Stimulated activated CD8-positive, alpha-beta memory T cell treated with anti-CD3 and anti-CD28 coated beads, Interleukin-4, amount 100 ng/mL, for 1 hour (primary cell): ENCODE measurements at places on chromosomes 16 and 17.

- DNase-seq = no peak
Measured at GRCh38 chr16:60329108-60329507, 1595.0 kb upstream of the GOT2 start.

DNA sequence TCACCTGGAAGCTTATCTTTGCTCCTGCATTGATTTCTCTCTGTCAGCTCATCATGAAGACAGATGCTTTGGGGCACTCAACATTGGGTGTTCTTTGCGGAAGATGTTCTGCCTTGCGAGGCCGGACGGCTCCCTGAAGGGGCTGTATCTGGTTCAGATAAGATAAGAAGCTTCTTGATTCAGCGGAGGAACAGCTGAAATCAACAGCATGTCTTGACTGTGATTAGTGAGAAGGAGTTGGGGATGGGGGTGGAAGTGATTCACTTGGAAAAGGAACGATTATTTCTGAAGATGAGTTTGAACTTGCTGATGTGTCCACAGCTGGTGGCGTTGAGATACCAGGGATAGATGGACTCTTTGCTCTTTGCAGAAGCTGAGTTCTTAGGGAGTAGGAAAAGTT is 126.9 kb upstream of the WSCD1 start:
- no peak for DNase-seq

- no peak for DNase-seq
Measured at GRCh38 chr17:74431568-74432423, at the start of gene GPRC5C. TSS of gene GPRC5C (plus strand) at chr17:74432088. CDS start at chr17:74439777, 7,689 bp downstream.

DNA sequence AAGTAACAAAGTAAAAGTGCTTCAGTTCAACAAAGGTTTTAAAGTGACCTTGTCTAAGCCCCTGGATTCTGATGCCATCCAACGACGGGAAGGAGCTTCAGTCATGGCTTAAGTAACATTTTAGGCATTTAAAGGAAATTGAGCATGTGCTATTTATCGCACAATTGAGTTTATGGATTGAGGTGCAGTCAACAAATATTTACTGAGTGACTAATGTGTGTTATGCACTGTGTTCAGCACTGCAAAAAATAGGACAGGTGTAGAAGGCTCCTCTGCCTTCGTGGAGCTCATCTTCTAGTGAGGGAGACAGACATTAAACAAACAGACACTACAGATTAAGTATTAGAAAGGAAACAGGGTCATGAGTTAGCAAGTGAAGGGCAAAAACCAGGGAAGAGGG is 12.5 kb downstream of the TMIGD1 start:
- no peak for DNase-seq

- no peak for DNase-seq
Measured at GRCh38 chr17:3167574-3167973, 29.7 kb upstream of the OR1A2 start.

DNA sequence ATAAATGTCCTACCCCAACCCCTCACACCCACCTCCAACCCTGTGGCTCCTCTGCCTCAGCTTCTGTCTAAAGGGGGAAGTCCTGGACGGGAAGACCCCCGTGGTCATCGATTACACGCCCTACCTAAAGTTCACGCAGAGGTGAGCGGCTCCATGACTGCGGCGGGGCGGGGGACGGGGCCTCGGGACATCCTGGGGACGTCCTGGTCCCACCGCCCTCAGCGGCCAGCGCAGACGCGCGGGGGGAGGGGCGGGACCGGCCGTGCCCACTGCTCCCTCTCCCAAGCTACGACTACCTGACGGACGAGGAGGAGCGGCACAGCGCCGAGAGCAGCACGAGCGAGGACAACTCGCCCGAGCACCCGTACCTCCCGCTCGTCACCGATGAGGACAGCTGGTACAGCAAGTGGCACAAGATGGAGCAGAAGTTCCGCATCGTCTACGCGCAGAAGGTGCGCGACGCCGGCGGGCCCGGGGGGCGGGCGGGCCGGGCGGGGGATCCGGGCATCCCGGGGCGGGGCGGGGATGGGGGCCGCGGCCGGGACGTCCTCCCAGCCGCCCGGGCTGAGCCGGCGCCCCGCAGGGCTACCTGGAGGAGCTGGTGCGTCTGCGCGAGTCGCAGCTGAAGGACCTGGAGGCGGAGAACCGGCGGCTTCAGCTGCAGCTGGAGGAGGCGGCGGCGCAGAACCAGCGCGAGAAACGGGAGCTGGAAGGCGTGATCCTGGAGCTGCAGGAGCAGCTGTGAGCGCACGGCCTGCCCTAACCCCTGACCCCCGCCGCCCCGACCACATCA is 6.7 kb downstream of the RUNDC3A start:
- no peak for DNase-seq

- no peak for DNase-seq
Measured at GRCh38 chr17:47301831-47302230, 21.9 kb upstream of the EFCAB13 start.

DNA sequence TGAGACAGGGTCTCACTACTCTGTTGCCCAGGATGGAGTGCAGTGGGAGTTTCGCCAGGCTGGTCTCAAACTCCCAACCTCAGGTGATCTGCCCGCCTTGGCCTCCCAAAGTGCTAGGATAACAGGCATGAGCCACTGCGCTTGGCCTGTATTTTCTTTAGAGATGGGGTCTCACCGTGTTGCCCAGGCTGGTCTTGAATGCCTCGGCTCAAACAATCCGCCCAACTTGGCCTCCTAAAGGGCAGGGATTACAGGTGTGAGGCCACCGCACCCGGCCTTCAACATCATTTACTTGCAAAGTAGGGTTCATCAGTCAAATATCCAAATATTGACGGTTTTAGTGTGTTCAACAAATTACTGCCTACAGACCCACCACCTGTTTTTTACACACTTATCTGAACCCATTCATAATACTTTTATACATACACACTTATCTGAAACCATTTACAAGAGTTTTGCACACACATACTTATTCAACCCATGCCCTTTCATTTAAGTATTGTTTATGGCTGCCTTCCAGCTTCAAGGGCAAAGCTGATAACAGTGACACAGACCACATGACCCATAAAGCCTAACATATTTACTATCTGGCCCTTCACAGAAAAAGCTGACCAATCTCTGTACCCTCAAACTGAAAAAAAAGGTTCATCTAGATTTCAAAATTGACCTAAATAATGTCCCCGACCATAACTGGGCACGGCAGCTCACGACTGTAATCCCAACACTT is 11.9 kb downstream of the TMEM170A start:
- DNase-seq = no peak

DNA sequence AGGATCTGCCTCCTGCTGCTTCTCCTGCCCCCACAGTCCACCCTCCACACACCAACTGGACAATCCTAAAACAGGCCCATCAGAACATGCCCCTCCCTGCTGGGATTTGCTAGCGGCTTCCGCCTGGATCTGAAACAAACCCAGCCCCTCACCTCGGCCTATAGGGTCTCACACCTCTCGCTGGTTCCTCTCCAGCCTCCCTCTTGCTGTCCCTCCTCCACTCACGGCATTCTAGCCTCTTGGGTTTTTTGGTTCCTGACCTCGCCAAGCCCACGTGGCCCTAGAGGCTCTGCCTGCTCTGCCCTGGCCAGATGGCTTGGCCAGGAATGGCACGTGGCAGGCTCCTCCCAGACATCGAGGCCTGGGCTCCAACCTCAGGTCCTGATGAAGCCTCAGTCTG is 15.7 kb upstream of the MTSS2 start:
- no peak for DNase-seq

DNA sequence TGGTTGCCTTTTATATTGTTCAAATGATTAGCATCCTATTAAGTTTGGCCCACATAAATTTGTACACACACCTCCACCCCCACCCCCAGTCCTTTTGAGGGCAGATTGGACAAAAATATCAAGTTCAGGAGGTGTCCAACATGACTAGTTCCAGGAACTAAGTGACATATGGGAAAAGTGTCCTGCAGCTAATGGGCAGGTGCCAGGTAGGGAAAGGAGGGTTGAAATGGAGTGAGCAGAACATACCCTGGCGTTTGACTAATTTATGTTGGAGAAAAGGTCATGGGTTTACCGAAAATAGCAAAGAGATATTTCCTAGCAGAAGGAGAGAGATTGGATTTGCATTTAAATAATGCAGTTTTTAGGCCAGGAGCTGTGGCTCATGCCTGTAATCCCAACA is 4.9 kb downstream of the KCTD2 start:
- DNase-seq = no peak

DNA sequence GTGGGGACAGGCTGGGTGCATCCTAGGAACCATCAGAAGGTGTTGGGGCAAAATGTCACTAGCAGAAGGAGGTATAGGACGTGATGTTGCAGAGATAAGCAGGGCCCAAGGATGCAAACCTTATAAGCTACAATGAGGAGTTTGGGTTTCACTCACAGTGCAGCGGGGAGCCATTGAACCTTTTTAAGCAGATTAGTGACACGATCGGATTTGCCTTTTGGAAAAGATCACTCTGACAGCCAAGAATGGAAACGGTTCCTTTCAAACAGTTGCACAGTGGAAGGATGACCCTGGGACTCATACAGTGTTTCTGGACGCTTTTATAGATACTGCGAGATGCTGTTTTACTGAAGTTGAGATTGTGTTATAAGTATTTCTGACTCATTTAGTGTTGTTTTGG is 131.8 kb upstream of the CACNG3 start:
- DNase-seq = no peak

DNA sequence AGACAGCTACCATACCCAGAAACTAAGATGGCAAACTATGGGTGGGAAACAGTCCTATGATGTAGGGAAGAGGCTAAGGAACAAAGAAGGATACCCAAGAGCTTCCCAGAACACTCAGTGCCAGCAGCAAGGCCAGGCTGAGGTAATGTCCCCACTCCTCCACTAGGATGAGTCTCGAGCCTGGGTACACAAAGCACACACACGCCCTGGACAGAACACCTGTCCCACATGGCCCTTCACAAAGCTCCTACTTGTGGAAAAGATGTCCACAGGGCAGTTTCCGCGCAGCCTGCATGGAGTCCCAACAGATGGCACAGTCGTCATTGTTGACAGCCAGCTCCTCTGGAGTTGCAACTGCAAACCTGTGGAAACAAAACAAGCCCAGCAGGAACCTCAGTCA is 23.9 kb downstream of the AMFR start:
- DNase-seq = no peak

GRCh38 chr16:4263504-4264436 is 9.1 kb downstream of the TFAP4 start:
- DNase-seq = no peak

DNA sequence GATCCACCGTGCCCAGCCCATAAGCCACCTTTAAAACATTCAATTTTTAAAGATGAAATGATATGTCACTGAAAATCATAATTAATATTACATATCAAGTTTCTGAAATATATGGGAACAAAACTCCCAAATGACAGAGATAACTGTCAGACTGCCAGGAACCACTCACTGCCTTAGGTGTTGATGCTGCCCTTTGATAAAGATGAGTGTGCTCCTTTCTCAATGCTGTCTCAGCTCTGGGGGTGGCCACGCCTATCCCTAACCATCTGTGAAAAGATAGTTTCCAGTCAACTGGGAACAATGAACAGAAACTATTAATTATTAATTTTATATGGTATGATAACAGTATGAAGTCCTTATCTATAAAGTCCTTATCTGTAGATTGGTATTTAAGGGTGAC is 177.7 kb downstream of the MYO1D start:
- no peak for DNase-seq

DNA sequence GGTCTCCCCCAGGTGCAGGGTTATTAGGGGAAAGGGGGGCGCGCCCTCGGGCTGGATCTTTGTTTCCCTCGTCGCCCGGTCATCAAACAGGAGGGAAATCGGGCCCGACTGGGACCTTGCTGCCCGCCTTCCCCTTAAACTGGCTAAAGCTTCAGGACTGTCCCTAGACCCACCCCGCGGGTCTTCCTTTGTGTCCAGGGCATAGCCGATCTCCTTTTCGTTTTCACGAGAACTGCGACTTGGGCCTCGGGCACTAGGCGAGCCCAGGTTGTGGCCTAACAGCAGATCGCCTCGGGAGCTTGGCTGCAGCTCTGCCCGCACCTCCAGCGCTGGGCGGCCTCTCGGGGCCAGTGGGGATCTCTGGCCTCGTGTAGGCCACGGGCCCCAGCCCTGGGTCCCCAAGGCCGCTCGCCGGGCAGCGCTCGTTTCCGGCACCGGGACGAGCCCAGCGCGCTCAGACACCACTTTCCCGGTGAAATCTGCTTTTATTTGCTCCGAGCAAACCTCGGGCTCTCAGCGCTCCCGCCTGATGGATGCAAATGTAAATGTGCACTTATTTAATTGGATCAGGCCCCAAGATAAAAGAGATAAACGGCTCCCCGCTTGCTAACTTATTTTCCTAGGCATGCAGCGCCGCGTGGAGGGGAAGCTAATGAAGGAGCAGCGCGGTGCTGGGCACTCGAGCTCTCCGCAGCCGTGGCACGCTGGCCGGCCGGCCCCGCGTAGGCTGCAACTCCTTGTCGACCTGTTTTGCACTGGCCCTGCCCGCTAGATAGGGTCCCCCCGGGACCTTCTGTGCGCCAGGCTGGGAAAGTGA is 7.8 kb downstream of the IRX5 start:
- DNase-seq = no peak

GRCh38 chr17:61155590-61156237 is 243.9 kb upstream of the TBX2 start:
- DNase-seq = no peak

DNA sequence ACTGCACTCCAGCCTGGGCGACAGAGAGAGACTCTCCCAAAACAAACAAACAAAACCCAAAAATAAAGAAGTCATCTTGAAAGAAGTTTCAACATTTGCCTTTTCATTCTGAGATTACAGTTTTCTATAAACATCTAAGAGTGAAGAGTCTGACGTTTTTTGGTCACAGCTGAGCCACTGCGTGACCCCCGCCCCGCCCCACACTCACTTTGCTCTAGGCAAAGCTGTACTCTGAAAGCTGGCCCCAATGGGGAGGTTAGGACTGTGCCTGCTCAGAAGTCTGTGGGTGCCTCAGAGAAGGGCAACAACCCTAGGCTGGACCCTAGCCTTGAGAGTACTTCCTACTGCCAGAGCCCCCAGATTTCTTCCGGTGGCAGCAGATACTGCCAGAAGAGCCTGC is 19.3 kb downstream of the CYB5D2 start:
- no peak for DNase-seq

DNA sequence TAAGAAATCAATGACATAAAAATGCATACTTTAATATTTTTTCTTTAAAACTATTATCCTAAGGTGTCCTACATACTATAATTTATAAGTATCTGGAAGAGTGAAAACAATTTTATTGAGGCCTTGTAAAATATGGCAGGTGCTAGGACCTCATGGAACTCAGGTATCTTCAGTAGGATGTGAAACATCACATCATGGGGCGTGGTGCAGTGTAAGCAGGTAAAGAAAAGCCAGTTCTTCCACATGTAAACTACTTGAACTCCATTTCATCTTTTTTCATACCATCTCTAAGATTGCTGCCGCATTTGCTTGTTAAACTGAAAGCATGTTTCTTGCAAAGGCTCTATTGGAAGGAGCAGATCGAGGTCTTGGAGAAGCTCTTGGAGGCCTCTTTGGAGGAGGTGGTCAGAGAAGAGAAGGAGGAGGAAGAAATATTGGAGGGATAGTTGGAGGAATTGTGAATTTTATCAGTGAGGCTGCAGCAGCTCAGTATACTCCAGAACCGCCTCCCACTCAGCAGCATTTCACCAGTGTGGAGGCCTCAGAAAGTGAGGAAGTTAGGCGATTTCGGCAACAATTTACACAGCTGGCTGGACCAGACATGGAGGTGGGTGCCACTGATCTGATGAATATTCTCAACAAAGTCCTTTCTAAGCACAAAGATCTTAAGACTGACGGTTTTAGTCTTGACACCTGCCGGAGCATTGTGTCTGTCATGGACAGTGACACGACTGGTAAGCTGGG is at the start of gene CAPNS2:
TSS of gene CAPNS2 (plus strand) at position 253 of the 744 bp plus-strand sequence. CDS start at position 326, 73 bp downstream.
- no peak for DNase-seq

- DNase-seq = no peak
Measured at GRCh38 chr16:22681554-22682291, 132.2 kb upstream of the HS3ST2 start.

- no peak for DNase-seq
Measured at GRCh38 chr17:65698381-65699061, 137.1 kb upstream of the AXIN2 start.
